SJSA1 (cell line): ENCODE measurements at places on chromosomes 5 and 9.

DNA sequence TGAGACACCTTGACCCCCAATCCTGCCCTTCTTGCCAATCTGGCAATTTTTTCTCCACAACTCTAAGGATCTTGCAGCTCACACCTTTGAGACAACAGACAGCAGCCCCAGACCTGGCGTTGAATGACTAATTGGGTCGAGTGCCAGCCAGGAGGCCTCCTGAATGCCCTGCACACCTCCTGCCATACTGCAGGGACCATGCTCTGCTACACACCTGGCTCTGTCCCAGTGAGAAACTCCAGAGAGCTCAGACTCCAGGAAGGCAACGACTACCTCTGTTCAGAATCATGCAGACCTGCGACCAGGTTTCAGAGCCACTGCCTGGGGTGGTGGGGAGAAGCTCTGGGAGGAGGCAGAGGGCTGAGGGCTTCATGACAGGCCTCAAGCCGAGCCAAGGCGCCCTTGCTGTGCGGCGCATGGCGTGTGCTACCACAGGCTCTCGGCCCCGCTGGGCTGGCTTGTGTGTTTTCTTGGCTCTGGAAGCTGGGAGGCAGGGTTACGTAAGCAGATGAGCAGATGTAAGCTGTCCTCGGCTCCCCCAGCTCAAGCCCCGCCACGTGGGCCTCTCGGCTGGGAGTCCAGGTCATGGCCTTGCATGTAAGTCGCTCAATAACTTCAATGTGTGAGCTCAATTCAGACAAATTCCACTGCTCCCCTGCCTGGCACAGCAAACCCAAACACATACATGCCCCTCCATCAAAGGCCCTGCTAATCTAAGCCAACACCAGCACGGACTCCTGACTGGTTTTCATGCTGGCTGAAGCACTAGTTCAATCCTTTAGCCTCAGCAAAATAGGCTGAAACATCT is 27.5 kb downstream of the B4GALT1 start:
- DNase-seq = no peak

DNA sequence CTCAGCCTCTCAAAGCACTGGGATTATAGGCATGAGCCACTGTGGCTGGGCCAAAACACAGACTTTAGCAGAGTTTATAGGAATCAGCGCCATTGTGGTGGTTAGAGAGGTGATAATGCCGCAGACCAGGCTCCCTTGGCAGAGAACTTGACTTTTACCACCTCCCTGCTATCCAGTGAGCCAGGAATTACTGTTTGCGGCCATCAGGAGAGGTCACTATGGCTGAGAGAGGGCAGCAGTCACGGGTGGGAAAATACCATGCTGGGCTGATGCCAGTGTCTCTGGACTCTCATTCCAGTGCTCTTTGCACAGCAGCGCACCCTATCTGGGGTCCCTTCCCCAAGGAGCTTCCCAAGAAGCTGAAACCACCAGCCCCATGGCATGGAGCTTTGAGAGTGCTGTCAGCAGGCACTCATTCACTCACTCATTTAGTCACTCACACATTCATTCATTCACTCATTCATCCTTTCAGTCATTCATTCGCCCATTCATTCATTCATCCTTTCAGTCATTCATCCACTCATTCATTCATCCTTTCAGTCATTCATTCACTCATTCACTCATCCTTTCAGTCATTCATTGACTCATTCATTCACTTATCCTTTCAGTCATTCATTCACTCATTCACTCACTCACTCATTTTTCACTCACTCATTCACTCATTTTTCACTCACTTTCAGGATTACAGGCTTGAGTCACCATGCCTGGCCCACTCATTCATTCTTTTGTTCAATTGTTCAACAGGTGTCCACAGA is 27.3 kb upstream of the RNU6ATAC start:
- DNase-seq = no peak

GRCh38 chr9:121972501-121972981 is 120.6 kb downstream of the TTLL11 start:
- DNase-seq = peak; percentile 86

DNA sequence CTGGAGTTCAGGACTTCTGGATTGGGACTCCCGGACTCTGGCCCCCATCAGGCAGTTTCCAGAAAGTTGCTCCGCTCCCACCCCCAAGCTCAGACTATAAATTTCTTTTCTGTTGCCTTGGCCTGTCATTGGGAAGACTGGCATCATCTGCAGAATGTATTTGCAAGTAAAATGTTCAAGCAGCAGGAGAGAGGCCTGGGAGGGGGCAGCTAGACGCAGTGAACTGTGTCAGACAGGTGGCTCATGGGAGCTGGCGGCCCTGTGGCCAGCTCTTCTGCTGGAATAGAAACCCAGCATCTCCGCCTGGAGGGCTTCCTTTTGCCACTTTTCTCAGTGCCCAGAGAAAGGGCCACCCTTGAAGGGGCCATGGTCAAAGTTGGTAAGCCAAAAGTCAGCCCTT is 16.0 kb downstream of the INSYN2B start:
- no peak for DNase-seq

DNA sequence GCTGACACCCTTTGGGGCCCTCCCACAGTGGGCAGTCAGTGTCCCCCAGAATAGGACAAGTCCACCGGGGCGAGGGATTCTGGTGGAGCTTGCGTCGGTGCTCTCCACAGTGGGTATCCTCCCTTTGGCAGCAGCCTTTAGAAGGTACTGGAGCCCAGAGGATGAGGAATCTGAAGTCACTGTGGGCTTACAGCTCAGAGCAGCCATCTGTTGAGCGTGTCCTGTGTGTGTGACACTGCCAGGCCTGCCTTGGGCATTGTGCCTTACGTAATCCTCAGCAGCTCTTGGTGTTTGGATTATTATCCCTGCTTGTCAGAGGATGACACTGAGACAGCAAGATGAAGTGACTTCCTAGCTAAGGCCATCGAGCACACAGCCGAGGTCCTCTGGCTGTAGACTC is 12.6 kb downstream of the URM1 start:
- DNase-seq = no peak

DNA sequence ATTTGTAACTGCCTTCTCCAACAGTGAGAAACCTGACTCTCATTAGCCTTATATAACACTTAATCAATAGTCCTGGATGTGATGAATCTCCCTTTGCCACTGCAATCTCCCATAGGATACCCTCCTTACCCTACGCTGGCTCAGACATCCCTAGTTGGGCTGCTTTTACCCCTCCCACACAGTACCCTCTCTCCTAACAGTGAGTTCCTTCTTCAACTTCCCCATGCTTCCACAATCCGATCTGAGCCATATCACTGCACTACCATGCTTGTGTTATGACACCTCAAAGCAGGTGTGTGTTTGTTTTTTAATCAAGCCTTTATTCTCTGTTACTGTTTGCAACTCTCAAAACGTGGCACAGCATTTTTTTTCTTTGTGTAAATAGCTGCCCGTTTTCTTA is 60.5 kb upstream of the C9orf72 start:
- DNase-seq = no peak

DNA sequence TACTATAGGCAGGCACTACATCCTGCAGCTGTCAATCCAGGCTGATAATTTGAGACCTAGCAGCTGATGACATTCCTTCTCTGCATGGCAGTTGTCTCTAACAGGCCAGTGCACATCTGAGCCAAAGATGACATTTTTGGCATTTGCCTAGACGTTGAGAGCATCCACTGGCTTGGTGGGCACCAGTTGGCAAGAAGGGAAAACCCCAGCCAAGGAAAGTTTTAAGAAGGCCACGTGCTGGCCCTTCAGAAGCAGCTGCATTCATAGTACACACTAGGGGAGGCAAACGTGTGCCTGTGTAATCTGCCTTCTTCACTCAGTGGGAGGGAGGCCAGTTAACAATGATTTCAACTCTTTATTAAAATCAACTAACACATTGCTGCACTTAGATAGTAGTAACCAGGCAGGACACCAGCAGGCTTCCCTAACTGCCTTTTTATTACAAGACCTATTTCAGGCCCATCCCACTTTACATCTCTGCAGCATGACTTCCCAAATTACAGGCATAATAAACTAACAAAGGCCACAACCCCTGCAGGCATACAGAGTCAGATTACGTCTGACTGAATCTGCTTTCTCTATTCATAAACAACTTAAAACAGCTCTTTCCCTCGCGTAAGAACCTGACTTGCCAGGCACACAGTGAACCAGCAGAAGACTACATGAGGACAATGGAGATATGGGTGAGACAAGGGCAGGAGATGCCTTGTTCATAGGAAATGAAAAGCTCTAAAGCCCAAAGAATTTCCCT is 576.3 kb downstream of the PDE4D start:
- DNase-seq = no peak

DNA sequence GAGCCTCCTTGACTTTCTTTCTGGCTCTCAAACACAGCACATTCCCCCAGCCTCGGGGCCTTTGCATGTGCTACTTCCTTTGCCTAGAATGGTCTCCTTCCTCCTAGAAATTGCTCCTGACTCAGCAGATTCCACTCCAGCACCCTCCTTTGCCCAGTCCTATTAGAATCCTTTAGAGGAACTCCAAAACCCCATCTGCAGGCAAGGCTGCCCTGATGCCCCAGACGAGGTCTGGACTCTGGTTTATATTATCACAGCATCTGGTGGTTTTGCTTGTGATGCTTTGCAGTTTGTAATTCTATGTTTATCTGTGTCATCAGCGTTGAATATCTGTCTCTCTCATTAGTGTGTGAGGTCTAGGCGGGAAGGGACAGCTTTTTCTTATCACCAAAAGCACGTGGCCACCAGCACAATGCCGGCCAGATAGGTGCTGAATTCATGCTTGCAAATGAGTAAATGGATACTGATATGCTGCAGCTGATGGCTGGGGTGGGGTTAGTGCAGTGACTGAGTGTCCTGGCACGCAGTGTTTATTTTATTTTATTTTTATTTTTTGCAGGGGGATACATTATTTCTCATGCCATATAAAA is 30.0 kb upstream of the ANKH start:
- DNase-seq = peak; percentile 94

- no peak for DNase-seq
These were observed 71.8 kb upstream of the SMIM15 start for GRCh38 chr5:61234019-61234418.

- no peak for DNase-seq
These were observed 22.5 kb downstream of the CDC42SE2 start for GRCh38 chr5:131286400-131286715.

DNA sequence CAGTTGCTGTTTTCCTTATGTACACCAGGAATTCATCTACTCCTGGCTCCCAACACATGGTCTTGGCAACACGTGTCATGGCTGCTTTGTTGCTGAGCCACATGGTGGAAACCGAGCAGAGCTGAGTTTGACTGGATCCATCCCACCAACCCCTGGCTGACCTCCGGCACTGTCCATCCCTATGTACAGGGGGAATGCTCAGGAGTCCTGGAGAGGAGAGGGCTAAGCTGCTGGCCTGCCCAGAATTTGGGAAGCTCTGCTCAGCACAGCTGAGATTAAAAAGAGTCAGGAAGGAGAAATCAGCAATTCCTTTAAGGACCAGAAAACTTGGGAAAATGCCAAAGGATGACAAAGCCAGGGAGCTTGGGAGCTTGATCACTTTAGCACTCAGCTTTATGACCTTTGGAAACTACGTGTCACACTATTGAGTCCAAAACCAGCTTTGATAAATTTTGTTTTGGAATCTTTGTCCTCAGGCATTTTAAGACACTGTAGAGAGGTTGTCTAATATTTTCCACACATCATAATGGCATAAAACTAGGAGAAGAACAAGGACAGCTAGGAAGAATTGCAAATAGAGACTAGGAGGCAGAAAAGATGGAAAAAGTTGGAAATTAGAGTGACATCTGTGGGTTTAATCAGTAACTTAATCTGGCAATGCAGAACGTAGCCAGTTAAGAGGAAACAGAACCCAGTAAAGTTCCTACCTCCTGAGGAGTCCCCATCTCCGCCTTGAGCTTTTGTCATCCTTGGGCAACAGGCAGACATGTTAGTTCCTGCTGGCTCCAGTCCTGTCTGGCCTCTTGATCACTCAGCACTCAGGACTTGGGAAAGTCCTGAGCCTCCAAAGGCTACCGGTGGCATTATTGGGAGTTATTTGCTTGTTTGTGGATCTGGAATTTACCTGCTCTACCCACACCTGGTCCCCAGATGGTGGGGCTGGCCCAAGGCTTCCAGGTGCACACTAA is 62.5 kb upstream of the PLPP1 start:
- peak; percentile 38 for DNase-seq

DNA sequence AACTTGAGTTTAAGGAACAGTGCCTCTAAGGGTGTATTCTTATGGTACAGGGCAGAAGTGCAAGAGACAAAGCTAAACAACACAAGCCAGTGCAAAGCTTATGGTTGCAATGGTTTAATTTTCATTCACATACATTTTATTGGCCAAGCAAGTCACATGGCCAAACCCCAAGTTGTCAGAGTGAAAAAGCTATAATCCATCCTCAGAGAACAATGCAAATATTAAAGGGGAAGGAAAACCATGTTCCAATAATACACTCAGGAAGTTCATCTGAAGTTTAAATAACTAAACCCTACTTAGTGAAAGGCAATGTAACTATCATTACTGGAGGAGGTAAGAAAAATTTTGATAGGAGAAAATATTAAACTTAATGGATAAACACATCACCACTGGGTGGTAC is 26.6 kb upstream of the TLR4 start:
- DNase-seq = no peak

- no peak for DNase-seq
These were observed 355.3 kb downstream of the NFIB start for GRCh38 chr9:13958672-13959071.

GRCh38 chr5:9343146-9343850 is 202.6 kb downstream of the SEMA5A start:
- DNase-seq = no peak

DNA sequence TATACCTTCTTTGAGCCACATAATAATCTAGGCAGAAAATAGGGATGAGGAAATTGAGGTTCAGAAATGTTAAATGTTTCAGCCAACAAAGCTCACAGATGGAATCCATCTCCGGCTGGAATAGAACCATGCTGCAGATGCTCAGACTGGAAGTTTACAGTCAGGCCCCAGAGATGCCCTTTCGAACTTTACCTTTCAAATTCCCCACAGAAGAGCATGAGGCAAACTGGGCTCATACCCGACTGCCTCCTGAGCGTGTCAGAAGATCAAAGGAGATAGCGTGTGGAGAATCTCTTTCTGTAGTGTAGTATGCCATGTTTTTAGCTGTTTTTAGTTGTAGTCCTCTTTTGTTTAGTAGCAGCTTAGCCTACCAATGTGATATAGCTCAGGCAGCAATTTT is 72.0 kb upstream of the DAP start:
- no peak for DNase-seq

GRCh38 chr5:165134155-165134554 is 1628.7 kb downstream of the MAT2B start:
- no peak for DNase-seq

- peak; percentile 63 for DNase-seq
These were observed at the start of gene INPP5E for GRCh38 chr9:136439481-136440408. INPP5E (minus strand) TSS chr9:136439845; CDS start chr9:136439419, 426 bp downstream.

DNA sequence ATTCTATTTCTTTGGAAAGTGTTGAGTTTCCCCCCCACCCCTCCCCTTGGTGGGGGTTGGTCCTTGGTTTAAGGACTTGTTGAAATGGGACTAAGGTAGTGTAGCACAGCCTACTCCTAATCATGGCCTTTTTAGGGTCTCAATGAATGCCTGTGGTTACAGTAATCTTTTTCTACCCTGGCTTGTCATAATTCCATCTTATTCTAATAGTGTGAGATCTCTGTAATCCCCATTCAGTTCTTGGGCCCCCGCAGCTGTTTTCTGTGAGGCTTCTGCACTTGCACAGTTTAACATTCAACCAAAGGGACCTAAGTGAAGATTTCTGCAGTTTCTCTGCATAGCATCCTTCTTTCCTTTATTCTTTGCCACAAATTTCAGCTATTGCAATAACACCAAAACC is 30.7 kb downstream of the TNFSF15 start:
- no peak for DNase-seq
